ENCODE measurements at places on chromosomes 3 and 15.

DNA sequence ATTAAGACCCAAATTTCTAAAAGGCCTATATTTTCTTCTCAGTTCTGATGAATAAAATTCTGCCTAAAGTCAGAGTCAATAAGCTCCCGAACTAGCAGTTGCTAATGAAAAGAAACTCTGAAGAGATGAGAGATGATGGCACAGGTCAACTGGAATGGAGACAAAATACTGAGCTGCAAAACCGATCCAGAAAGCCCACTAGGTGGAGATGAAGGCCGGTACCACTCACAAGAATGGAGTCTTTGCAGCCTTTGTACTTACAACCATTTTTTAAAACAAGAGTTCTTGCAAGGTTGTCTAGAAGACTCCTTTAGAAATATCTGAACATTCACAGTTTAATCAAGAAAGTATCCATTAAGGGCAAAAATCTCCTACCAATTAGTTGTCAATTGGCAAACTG is 119.9 kb upstream of the TJP1 start:
- no peak for DNase-seq

DNA sequence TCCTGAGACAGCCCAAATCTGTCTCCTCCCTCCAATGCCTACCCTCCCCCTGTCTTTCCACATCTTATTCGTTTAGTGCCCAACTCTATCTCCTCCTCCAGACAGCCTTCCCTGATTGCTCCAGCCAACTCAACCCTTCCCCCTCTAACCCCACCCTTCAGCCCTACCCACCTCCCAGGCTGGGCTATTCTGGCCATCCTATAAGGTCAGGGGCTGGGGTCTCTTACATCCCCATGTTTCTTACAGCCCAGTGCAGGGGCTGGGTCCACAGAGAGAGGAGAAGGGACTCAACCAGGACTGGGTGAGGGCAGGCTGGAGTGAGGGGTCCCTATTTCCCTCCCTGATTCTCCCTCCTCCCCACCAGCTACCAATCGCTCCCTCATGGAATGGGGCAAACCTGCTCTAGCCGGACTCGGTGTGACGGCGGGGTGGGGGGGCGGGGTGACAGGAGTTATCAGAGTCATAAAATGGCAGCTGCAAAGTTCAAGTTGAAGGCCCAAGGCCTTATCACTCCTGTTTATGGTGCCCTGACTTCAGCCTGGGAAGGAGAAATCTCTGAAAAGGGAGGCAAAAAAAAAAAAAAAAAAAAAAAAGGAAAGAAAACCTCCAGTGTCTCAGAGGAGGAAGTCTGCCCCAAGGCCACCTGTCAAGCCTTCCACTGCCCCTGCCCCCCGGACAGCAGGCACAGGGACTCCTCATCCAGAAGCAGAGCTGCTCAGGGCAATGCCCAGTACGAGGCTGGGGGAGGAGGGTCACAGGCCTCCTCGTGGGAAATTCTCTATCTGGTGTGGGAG is 2.1 kb downstream of the VIPR1 start:
- no peak for DNase-seq

GRCh38 chr3:37559461-37559860 is 302.2 kb upstream of the CTDSPL start:
- no peak for DNase-seq

DNA sequence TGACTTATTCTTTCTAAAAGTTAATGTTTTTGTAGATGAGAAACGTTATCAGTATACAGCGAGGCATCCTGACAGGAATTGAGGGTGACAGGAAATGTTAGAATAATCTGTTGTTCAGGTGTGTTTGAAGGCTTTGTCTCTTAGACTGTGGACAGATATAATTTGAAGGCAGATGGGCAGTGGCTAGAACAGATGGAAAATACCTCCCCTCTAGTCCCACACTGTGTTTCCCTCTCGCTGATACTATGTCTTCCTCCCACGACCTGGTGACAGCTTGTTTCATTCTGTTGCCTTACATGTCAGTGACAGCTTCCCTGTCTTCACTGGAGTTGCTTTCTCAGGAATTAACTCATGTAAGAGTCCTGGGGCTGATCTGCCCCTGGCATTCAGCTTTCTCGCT is 125.3 kb downstream of the MYRIP start:
- no peak for DNase-seq
